Stimulated activated naive B cell treated with anti-CD40 and anti-IgM and Interleukin-4, amounts not matched to agents 10 μg/mL and 1 μg/mL and 100 μg/mL, for 72 hours (primary cell): ENCODE measurements at places on chromosomes 5 and 9.

GRCh38 chr9:97293207-97293721 lies 14.2 kb upstream of the CCDC180 start:
- no peak for DNase-seq

GRCh38 chr5:176739461-176740051 lies 70.8 kb upstream of the UNC5A start:
- no peak for DNase-seq

GRCh38 chr9:21817176-21817575 lies 14.7 kb downstream of the MTAP start:
- no peak for DNase-seq

GRCh38 chr9:133770076-133770777 lies 32.1 kb upstream of the SARDH start:
- DNase-seq, result no peak

DNA sequence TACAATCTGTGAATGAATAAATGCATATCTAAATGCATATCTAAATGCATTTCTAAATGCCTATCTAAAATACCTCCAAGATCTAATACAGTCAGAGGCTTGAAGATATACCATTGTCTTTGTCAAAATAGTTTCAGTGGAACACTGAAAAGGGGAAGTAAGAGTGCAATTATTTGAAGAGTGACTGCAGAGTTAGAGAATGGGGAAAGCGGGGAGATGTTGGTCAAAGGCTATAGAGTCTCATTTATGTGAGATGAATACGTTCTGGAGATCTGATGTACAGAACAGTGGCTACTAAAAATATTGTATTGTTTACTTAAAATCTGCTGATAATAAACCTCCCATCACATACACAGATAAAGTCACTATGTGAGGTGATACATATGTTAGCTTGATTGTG lies 1126.2 kb upstream of the CDH9 start:
- DNase-seq, result no peak

DNA sequence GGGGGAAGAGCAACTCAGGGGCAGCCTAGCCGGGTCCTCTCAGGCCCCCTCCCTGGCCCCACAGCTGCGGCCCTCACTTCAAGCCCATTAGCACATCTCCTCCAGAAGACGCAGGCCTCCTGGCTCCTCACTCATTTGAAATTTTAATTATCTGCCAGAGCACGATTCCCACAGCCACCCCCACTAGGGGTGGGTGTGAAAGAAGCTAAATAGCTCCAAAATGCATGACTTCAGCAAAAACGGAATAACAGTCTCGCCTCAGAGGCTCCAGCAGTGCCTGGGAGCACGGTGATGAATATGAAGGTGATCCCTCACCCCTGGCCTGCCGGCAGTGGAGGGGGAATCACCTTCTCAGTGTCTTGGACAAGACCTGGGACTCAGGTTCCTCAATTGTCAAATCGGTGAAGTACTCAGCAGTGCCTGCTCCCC lies 61.1 kb upstream of the HRH2 start:
- DNase-seq, result no peak

GRCh38 chr9:127793093-127793708 lies 7.4 kb downstream of the CDK9 start:
- DNase-seq, result no peak
